ENCODE measurements at places on chromosomes 5 and 9.

DNA sequence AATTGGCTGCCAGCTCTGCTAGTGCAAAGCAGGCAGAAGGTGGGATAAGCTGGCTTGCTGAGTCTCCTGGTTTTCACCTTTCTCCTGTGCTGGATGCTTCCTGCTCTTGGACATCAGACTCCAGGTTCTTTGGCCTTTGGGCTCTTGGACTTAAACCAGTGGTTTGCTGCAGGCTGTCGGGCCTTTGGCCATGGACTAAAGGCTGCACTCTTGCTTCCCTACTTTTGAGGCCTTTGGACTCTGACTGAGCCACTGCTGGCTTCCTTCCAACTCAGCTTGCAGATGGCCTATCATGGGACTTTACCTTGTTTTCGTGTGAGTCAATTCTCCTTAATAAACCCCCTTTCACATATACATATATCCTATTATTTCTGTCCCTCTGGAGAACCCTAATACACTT lies 1293.9 kb upstream of the CDH6 start:
- DNase-seq = no peak

GRCh38 chr9:123339666-123340510 lies 16.1 kb upstream of the CRB2 start:
- DNase-seq = no peak

DNA sequence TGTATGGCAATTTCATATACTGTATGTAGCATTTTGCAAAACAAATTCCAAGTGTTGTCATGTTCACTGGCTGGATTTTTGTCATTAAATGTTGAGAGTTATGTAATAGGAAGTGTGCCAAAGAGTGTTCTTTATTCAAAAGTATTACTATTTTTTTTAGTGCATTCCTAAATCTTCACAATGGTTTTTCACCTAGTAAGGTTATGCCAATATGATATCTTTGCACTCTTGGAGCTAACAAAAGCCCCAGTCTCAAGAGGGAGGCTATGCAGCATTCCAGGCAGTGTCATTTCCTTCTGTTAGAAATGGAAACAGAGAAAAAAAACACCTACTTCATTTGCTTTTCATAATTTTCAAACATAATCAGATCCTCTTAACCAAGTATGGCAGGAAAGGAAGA lies 5.1 kb upstream of the SSBP2 start:
- DNase-seq = no peak

DNA sequence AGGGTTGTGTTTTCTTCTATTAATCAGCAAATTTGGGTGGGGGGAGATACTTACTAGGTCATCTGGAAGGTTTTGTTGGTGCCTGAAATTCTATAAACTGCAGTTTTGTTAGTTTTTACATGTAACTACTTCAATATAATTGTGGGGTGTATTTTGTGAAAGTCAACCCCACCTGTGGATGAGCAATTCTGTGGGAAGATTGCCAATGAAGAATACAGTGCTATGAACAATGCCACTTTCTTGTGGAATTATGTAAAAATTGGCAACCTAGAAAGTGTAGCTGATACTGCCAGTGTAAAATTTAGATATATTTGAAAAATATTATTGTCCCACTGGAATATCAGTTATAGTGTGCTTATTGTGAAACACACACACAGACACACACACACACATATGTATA lies 80.7 kb downstream of the VCAN start:
- DNase-seq = no peak

DNA sequence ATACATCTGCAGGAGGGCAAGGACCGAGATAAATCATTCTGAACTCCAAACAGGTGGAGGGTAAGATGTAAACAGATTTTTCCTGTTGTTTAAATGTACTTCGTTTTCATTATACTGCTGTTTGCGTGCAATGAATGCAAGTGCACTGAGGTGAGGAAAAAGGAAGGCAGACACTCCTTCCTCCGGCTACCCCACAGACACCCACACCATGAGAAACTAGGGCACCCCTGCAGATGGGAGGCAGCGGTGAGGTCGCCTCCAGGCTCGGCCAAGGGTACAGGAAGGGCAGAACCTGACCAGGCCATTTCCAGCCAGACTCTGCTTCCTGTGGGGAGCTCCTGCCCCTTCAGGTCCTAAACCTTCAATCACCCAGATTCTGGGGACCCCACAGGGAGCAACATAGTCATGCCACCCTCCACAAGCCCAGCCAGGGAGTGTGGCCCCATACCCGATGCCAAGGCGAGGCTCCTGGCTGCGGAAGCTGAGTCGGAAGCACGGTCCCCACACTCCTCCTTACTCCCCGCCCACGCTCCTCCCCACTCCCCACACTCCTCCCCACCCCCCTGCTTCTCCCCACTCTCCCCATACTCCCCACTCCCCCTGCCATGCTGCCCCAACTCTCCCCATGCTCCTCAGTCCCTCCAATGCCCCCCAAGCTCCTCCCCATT lies 37.1 kb downstream of the VAV2 start:
- DNase-seq = peak; percentile 16

DNA sequence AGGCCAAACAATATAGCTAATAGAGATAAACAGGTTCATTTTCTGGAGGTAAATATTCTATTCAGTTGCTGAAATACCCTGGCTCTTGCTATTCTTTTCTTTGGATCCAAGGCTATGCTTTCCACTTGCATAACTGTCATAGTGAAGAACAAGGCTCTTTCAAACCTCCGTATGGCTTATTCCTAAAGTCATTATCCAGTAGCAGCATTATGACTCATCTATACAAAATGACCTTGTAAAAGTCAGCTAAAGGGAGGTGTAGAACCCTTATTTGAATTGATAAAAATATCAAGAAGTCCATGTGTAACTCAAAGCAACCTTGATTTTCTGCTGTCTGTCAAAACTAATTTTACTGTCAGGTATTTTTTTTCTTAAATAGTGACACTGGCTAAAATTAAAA lies 447.8 kb downstream of the PLK2 start:
- no peak for DNase-seq
